ENCODE measurements at places on chromosomes 11 and 22.

- no peak for DNase-seq
These were observed 1.2 kb downstream of the SLC37A4 start for GRCh38 chr11:119029340-119030028.

GRCh38 chr22:36015155-36015810 lies 13.3 kb downstream of the RBFOX2 start:
- no peak for DNase-seq

- no peak for DNase-seq
These were observed 26.9 kb downstream of the MACROD1 start for GRCh38 chr11:64139049-64139448.

- no peak for DNase-seq
These were observed 154.4 kb downstream of the BBOX1 start for GRCh38 chr11:27194976-27195375.

GRCh38 chr11:79264284-79264683 lies 176.5 kb downstream of the TENM4 start:
- DNase-seq = no peak

GRCh38 chr22:37243402-37244113 lies 511 bp downstream of the RAC2 start:
- no peak for DNase-seq

GRCh38 chr22:37803195-37803638 lies 4.5 kb upstream of the GCAT start:
- no peak for DNase-seq

- no peak for DNase-seq
These were observed 8.6 kb downstream of the TTLL1 start for GRCh38 chr22:43080616-43081015.

GRCh38 chr11:111908639-111909305 lies 2.8 kb downstream of the CRYAB start:
- no peak for DNase-seq

DNA sequence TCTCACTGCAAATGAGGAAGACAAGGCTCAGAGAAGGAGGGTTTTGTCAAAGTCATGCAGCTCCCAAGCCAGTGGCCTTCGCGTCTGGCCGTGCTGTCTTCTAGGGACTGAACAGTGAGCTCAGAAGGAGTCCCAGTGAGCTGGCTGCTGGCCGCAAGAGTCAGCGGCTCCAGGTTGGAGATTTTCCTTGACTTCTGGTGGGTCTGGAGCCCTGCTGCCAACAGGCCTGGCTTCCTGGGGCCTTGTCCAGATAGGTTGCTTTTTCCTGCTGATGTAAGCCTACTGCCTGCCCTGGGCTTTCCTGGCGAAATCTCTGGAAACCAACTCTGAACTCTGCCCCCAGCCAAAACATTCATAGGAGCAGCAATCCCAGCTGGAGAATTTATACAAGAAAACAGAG lies 272.7 kb upstream of the CADM1 start:
- DNase-seq = no peak

- DNase-seq = no peak
These were observed 44.5 kb upstream of the CHRM4 start for GRCh38 chr11:46436113-46436512.

- no peak for DNase-seq
These were observed 8.7 kb downstream of the MED19 start for GRCh38 chr11:57703341-57703740.

DNA sequence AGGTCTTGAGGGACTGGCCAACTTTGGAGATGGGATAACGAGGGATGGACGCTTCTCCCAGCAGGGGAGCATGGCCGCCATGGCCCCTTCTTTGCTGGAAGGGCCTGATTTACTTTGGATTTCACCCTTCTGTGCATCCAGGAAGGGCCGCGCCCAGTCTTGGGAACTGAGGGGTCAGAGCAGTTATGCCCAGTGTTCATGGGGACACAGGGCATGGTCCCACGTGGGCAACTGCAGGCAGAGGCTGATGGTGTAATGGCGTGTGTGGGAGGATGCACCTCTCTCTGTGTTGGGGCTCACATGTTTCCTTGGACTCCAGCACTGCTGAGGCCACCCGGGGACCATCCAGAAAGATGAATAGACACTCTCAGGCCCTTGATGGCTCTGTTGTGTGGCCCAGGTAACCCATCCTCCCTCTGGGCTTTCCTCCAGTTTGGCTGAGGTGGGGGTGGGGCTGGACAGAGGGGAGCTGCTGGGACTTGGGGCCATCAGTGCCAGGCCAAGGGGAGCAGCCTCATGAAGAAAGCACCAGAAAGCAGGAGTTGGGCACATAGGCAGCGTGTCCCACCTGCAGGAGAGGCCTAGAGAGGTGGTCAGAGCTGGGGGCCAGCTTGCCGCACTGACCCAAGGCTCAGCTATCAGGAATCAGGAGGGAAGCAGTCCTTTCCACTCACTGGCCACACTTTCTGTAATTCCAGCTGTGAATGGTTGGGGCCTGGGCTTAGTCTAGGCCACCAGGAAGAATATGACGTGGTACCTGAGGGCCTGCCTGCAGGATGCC lies 1033.9 kb downstream of the TBC1D22A start:
- no peak for DNase-seq

DNA sequence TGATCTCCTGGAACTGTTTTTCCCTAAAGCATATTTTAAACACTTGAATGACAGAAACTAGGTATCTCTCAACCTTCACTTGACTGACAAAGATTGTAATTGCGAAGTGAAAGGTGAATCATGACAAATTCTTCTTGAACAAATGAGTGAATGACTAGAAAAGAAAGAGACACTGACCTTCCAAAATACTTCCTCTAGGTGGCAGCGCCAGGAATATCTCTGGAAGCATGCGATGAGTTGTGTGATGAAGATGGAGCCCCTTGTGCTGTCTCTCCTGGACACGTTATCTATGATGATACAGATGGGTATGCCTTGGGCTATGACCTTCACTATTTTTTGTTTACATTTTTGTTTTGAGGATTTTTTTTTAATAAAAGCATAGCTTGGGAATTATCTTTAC lies 7.0 kb upstream of the CASP12 start:
- no peak for DNase-seq

DNA sequence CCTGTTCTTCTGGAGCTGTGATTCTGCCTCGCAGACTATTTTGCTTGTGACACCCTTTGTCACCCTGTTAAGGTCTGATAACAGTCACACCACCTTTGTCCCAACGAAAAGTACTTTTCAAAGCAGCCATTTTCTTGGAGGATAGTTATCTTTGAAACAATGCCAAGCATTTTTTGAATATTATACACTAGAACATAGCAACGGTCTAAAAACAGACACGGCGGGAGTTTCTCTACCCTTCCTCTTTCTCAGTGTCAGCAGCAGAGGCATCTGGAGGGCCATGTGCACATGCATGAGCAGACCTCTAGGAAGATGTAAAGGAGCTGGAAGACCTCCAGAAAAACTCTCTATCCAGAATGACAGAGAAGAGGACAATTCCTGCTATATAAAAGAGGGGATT lies 86.5 kb downstream of the TRPC6 start:
- DNase-seq = no peak

DNA sequence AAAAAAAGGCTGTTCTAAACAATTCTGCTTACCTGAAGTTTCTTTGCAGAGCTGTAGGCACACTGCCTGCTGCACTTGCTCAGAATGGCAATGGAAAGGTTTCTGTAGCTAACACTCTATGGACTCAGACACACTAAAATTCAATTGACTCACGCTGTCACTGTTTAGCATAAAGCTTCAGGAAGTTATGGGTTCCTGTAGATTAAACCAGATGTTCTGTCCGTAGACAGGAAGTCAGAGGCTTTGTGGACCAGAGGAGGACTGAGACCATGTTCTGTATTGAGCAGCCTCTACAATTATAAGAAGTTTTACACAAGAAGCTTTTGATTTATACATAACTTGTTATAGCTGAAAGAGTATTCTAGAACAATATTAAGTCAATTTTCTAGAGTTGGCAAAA lies 70.4 kb downstream of the GLYATL1 start:
- DNase-seq = no peak

DNA sequence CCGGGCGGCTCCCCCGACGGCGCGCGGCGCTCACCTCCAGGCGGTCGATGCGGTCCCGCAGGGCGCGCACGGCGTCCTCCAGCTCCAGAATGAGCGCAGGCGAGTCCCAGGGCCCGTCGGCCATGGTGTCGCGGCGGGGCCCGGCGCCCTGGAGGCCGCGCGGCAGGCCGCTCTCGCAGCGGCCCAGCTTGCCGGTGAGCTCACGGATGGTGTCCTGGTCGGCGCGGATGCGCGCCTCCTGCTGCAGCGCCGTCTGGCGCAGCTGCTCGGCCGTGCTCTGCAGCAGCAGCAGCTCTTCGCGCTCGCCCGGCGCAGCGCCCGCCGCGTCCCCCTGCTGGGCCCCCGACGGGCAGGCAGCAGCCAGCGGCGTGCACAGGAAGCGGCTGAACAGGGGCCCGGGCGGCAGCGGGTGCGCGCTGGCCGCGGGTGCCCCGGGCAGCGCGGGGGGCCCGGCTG lies 599 bp downstream of the NPTXR start:
- DNase-seq = peak; percentile 43

- DNase-seq = no peak
These were observed 27.6 kb downstream of the PLA2G6 start for GRCh38 chr22:38153821-38154562.

- DNase-seq = peak; percentile 57
These were observed 19.2 kb downstream of the XRRA1 start for GRCh38 chr11:74929431-74930363.

DNA sequence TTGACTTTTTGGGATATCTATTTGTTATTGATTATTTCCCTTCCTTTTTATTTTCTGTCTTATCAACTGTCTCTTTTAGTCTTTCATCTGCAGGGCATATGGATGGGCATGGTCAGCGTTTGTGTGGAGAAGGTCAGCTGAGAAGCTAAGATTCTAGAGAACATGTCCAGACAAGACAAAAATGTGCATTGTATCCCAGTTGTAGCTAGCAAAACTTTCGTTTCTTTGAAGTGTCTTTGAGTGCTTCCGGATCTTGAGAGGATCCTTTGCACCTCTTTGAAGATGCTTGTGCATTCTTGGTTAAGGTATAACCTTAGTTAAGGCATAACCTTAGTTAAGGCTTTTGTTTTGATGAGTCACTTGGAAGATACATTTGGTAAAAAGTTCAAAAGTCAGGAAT lies 329.9 kb upstream of the LRRC4C start:
- no peak for DNase-seq

DNA sequence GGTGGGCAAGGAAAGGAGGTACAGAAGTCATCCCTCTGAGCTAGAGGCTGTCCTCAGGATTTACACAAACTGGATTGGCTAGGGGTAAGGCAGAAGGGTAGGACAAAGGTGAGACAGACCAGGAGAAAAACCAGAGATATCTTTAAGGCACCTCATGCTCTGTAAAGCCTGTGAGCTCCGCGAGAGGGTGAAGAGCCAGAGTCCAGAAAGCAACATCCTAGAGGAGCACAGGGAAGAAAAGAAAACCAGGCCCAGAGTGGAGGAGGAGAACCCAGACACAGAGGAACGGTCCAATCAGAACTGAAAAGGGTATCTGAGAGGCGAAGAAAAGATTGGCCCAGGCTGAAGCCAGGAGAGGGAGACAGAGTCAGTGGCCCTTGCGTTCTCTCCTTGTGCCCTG lies 5.1 kb downstream of the SLC37A4 start:
- no peak for DNase-seq

- no peak for DNase-seq
These were observed 325.9 kb downstream of the MIAT start for GRCh38 chr22:26983311-26983710.

GRCh38 chr11:111183706-111184105 lies 61.8 kb upstream of the POU2AF2 start:
- no peak for DNase-seq

GRCh38 chr11:61642162-61642561 lies 38.0 kb upstream of the DAGLA start:
- DNase-seq = no peak

- DNase-seq = no peak
These were observed 92.8 kb upstream of the LINC01488 start for GRCh38 chr11:69388661-69389060.

GRCh38 chr11:77151804-77152509 lies 23.9 kb downstream of the MYO7A start:
- peak; percentile 24 for DNase-seq

GRCh38 chr11:33633251-33634003 lies 67.2 kb downstream of the C11orf91 start:
- no peak for DNase-seq

DNA sequence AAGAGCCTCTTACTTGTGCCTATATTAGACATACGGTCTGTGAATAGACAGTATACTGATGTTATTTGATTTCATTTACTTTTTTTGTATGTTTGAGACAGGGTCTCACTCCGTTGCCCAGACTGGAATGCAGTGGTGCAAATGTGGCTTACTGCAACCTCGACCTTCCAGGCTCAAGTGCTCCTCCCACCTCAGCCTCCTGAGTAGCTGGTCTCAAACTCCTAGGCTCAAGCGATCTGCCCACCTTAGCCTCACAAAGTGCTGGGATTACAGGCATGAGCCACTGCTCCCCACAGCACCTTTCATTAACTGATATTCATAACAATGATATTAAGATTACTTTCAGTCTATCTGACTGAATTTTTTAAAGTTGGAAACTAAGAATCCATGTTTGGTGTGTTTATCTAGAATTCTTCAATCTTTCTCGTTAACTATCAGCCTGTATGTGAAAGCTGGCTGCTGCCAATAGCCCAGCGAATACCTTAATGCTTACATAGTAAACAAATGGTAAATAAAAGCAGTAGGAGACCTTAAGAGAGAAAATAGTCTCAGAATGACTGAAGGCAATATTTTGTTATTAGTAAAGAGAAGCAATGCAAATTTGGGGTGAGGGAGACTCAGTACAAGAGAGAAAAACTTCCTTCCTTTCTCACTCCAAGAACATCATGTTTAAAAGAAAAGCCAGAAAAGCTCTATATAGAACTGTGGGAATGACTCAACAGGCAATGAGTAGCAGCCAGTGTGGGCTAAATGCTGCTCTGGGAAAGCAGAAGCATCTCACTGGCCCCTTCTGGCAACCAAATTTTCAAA lies 101.9 kb downstream of the MRTFA start:
- no peak for DNase-seq

DNA sequence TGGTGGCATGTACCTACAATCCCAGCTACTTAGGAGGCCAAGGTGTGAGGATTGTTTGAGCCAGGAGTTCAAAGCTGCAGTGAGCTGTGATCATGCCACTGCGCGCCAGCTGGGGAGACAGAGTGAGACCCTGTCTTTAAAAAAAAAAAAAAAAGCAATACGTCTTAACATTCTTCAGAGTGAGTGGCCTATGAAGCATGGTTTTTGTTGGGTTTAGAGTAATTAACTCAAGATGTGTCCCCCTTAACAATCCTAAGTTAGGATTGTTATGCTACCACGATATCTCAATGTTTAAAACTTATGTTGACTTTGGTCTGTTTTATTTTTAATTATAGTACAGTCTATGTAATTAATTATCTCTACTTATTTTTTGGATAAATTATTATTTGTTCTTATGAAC lies 156.1 kb downstream of the HIPK3 start:
- no peak for DNase-seq

DNA sequence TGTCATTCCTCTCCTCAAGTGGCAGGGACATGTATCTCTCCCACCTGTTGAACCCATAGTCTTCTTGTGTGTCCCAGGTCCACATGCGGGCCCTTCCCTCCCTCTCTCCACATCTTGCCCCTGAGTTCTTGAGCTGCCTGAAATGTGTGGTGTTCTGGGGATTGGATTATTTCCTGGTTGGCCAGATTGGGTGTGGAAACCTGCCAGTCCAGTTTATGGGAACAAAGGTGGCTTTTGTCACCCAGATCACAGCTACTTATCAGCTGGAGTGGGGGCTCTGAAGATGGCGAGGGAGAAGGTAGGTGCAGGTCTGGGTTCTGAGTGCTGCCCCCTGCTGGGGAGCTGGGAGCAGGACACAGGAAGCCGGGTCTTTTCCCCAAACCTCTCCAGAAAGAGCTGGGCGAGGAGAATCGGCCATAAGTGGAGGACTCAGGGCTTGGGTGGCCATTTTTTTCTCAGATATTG lies 14.2 kb downstream of the DTX4 start:
- DNase-seq = peak; percentile 48

GRCh38 chr11:114059278-114059983 lies at the start of gene ZBTB16:
Gene ZBTB16, plus strand, starts transcription at chr11:114059711. Its CDS starts 3,590 bp downstream, at chr11:114063301.
- DNase-seq = peak; percentile 53
